NCI-H1436 (cell line): ENCODE measurements at places on chromosomes 3 and 15.

- no peak for DNase-seq
These were observed 43.2 kb downstream of the DUT start for GRCh38 chr15:48374472-48374871.

GRCh38 chr3:23038471-23038870, 164.7 kb upstream of the UBE2E2 start:
- DNase-seq = no peak

DNA sequence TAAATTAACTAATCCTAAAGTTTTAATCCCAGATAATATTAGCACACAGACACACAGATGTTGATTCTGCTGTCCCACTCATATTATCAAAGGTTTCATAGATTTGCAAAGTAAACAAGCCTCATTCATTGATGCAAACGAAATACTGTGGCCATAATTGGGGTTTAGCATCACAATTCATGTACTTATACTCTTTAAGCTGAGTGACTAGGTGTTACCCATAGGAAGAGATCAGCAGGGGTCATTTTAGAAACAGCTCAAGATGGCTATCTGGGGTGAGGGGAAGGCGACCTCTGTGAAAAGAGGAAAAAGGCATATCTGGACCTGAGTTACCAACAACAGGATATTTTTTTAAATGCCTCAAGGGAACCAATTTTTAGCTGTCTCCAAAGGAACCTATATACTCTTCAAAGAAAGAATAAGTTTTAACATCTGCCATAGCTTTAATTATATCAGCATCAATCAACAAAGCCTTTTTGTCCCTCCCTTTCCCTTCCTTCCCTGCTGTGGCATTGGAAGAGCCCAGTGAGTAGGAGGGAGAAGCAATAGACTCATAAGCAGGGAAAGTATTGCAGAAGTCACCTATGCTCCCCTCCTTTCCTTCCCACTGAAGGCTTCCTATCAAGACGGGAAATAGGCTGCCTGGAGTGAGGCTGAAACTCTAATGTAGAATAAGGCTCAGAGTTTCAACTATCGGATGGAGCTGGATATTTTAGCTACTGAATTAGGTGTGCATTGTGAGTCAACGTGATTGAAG, 553.4 kb downstream of the ZIC1 start:
- DNase-seq = no peak

DNA sequence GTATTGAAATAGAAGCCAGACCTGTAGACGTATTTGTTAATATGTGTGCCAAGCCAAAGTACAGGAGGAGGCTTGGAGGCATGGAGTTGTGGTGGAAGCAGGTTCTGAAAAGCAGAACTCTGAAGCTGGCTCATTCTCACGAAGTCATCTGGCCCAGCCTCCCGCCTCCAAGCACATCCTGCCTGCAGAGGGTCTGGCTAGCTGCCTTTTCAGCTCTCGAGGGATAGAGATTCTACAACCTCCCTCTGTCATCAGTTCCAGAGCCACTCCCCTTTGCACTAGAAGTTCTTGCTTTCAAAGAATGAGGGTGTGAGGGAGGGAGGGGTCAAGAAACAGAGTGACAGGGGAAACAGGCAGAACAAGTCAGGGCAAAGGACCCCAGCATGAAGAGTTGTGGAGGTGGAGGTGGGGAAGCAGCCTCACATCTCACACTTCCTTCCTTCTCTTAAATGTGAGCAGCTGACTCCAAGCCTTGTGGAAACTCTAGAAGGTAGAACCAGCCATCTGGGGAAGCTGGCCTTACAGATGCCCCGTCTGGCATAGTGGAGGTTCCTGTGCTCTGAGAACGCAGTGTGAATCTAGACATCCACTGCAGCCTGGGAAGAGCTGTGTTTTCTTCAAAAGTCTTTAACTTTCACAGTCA, 95.3 kb downstream of the SLC49A4 start:
- DNase-seq = peak; percentile 12

DNA sequence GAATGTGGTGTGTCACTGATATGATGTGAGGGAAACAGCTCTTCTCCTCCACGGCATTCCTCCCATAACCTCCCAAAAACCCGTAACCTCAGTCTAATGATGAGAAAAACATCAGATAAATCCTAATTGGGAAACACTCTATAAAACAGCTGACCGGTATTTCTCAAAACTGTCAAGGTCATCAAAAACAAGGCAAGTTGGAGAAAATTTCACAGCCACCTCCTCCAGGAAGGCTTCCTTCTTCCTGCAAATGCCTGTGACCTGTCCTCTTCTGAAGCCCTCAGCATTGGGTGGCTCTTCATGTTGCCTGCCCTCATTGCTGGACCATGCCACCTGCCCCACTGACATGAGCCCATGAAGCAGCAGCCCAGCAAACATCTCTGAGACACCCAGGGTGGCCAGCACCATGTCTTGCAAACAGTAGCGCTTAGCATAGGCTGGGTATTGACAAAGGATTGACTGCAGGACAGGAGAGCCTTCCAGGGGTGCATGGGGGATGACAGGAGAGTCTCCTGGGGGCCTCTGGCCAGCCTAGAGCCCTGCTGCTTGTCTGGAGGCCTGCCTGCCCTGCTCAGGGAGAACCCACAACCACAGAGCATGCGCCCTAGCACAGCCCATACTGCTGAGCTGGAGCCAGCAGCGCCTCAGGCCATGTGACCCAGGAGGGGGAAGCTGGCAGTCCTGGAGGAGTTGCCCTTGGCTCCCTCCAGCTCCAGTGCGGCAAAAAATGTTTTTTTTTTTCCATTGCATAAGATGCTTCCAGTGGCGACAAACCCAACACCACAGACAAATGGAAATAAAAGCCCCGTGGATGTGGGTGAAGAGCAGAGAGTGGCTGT, 49.7 kb downstream of the XXYLT1 start:
- no peak for DNase-seq

DNA sequence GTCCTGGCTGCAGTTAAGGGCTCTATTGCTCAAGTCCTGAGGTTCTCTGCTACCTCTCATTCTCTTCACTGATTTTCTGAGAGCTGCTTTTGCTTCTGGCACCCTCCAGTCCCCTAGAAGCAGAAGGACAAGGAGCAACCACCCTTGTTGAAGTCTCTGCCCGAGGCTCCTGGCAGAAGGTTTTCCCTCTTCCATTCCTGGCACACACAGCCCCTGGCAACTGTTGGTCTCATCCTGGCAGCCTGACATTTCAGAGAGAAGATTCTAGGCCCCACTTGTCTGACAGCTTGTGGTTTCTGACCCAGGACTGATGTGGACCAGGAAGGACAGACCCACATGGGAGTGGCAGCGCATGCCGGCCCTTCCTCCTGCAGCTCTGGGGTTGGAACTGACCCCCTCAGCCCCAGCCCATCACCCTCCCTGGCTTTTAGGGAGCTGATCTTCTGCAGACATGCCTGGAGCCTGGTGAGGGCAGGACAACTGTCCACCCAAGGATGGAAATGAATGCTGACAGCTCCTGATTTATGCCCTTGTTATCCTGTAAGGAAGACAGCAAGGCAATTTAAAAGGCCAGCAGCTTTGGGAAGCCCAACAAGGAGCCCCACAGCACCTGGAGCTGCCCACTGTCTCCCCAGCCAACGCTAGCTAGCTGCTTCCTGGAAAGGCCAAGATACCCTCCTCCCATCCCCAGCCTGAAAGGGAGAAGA, 13.0 kb upstream of the NTRK3 start:
- no peak for DNase-seq

DNA sequence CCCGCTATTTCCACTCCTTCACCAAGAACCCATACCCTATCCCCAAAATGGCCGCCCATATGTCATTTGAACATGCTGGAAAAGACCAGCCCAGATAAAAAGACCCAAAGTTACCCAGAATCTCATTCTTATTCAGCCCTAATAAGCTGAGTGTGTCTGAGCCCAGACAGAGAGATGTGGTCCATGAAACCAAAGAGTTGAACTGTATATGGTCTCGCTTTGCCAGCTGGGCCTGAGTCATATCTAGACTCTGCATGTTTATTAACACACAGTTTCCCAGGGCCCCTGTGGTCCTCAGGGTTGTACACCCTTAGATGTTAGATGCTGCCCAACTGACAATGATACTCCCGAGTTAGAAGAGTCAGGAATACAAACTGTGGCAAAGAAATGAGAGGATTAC, 201.9 kb upstream of the STRIT1 start:
- no peak for DNase-seq

GRCh38 chr3:188860147-188860546, 311.6 kb upstream of the TPRG1 start:
- DNase-seq = no peak

DNA sequence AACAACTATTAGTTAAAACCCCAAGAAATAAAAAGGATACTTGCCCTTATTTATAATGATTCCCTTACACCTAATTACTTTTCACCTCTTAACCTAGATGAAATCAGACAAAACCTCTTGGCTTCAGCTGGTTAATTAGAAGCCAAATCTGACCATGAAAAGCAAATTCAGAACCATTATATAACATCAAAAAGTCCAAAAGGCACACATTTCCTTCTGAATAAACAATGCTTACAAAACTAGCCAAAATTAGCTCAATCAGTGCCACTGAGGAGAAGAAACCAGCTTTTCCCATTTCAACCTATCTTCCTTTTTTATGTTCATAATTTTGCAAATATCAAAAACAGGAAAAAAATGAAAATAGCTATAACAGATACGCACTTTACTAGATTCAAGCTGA, 3.2 kb downstream of the EHHADH start:
- no peak for DNase-seq

DNA sequence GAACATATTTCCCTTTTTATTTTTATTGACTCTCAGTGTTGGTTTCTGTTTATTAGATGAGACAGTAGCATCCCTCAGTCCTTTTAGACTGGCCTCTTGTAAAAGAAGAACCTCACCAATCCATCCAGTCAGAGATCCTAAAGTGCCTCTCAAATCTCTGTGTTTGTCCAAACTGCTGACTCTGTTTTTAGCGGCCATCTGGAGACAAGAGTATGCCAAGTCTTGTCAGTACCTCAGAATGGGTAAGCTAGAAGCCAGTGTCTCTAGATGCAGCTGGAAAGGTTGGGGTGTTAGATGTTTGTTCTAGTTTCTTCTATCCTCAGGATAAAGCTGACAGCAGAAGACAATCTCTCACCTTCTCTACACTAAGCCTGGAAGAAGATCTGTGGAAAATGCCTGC, 537.7 kb upstream of the ZNF385D start:
- no peak for DNase-seq

DNA sequence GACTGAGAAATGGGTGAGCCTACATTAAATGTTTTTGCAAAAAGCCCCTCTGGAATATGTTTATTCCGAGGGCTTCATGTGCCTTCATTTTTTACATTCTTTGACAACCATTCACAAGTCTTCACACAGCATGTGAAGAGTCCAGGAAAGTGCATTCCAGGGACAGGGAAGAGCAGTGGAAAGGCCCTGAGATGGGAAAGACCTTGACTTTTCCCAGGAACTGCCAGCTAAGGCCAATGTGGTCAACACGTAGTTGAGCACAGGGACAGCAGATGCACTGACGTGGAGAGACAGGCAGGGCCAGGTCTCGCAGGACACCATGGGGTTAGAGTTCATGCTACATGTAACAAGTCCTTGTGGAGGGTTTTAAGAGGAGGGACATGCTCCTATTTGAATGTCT, 21.7 kb downstream of the SSR3 start:
- DNase-seq = no peak

GRCh38 chr3:36960502-36960901, 15.6 kb upstream of the TRANK1 start:
- no peak for DNase-seq

DNA sequence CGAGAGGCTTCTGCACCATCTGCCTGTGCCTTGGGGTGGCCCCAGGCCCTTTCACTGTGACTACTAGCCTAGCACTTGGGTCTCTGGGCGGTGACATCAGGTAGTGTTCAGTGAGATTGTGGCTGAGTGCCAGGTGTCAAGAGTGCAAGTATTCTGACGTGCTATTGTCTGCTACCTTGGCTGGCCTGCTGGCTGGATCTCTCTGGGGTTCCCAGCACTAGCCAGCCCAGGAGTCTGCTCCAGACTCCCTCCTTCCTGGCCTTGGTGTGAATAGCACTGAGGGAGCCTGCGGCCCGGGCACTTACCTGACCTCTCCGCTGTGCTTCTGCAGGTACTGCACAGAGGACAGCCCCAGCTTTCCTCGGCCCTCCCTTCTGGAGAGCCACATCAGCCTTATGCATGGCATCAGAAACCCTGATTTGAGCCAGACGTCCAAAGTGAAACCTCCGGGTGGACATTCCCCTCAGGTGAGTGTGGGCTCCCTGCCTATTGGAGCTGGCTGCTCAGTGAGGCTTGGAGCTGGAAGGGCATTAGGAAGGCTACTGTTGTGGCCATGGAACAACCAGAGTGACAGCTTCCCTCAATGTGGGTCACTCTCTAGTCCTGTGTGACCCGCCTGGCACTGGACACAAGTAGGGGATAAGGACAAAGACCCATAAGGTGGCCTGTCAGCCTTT, 17.5 kb upstream of the ALPK3 start:
- DNase-seq = no peak

- no peak for DNase-seq
These were observed 63.8 kb downstream of the LPP start for GRCh38 chr3:188217726-188218125.
